HTR-8/SVneo (cell line): ENCODE measurements at places on chromosomes 13 and 19.

DNA sequence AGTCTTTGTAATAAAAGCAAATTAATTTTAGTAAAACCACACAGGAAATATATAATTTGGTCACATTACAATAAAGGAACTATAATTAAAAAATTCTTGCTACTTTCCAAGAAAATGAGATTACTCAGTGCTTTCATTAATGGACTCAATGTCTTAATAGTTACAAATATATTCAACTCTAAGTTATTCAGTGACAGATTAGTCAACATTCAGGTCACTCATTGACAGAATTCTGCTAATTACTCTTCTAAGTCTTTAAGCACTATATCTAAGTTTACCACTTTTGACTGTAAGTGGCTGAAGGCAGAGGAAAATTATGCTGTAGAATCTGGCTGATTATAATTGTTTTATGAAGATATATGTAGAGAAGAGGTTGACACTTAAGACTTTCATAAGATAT is 1365.0 kb downstream of the EFNB2 start:
- DNase-seq: no peak

DNA sequence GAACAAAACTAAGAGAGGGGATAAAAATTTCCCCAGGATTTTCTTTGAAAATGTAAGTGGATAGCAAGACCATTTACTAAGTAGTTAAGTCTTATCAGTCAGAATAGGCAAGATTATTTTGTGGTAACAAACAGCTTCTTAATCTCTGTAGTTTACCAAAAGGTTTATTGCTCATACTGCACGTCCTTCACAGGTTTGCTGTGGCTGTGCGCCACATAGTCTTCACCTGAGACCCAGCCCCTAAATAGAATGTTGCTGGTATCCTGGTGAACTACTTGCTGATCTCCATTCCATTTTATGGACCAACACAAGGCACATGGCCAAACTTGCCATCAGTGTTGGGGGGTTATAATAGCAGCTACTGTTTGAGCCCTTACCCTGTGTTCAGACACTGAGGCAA is 44.6 kb downstream of the FNDC3A start:
- no peak for DNase-seq

GRCh38 chr19:23049256-23049655 is 46.3 kb upstream of the ZNF728 start:
- no peak for DNase-seq

DNA sequence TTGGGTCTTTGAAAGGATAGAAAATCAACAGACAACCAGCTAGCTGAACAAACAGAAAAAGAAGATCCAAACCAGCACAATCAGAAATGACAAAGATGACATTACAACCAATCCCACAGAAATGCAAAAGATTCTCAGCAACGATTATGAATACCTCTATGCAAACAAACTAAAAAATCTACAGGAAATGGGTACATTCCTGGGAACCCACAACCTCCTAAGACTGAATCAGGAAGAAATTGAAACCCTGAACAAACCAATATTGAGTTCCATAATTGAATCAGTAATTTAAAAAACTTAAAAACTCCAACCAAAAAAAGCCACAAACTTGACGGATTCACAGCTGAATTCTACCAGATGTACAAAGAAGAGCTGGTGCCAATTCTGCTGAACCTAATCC is 20.9 kb upstream of the C1QTNF9B start:
- no peak for DNase-seq

DNA sequence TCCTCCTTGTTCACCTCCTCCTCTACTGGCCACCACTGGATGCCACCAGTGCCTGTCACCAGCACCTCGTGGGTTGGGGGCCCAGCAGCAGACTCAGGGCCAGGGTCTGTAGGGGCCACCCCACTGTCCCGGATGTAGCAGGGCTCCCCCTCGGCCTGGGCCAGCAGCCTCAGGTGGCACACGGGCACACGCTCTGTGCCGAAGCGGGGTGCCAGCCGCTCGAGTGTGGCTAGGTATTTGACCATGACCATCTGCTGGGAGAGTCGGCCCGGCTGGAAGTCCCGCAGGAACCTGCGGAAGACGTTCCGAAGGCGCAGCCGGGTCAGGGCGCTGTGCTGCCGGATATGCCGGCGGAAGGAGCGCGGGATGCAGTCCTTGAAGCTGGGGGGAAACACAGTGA is 14.9 kb downstream of the TYK2 start:
- DNase-seq: no peak

DNA sequence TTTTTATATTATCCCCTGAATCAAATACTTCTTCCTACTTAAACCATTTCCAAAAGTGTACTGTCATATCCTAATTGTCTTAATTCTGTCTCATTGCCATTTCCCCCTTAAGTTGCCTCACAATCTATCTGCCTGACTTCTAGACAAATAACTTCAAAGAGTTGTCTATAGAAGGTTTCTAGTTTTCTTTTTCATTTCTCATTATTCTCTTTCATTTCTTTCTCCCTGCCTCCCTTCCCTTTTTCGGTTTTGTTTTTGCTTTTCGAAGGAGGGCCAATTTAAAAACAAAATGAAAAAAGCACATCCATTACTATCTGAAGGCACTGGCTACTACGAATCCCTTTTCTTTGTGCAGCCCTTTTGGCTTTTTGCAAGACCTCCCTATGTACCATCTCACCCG is 367.2 kb downstream of the DNAJC15 start:
- no peak for DNase-seq
